ENCODE measurements at places on chromosomes 11 and 22. TPM values are rescaled to one million over a fixed set of nuclear protein-coding genes. Genes with fewer than 3 reads are reported as not detected.

The HTATIP2 gene
- total RNA-seq: 27.9 TPM

The COX8A gene
- total RNA-seq: 68.4 TPM

The P2RX6 gene
- 5.9 TPM for total RNA-seq

The ROM1 gene
- 4.6 TPM for total RNA-seq

The TMEM132A gene
- 17.9 TPM for total RNA-seq

The ARHGAP8 gene
- total RNA-seq: 0.41 TPM

The GAL gene
- total RNA-seq: not detected

The MPZL3 gene
- 0.41 TPM for total RNA-seq

The CASP5 gene
- total RNA-seq: not detected

Measured in fibroblast of the aortic adventitia (primary cell).